ENCODE measurements at places on chromosomes 1 and 21.

- no peak for DNase-seq
Observed at GRCh38 chr1:182207300-182207699, 145.8 kb upstream of the ZNF648 start.

GRCh38 chr21:46111857-46112724, 14.2 kb downstream of the COL6A2 start:
- peak; percentile 12 for DNase-seq

GRCh38 chr1:64895500-64895899, 70.8 kb downstream of the JAK1 start:
- no peak for DNase-seq

DNA sequence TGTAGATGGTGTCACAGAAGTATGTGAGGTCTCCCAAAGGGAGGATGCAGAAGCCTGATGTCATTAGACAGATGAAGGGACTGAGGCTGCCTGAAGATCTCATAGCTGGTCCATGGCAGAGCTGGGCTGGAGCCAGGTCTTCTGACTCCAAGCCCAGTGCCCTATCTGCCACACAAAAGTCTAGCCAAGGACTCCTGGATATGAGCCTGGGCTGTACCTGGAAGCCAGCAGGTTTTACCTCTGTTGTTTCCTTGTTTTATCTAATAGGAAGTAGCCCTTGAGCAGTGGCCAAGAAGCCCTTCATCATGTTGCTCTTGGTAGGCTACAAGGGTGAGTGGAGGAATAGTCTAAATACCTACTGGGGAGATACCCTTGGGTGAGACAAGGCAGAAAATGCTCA, 74.4 kb upstream of the SLC44A3 start:
- no peak for DNase-seq

- peak; percentile 89 for DNase-seq
Observed at GRCh38 chr1:26363549-26364448, 8.8 kb downstream of the ZNF683 start.

DNA sequence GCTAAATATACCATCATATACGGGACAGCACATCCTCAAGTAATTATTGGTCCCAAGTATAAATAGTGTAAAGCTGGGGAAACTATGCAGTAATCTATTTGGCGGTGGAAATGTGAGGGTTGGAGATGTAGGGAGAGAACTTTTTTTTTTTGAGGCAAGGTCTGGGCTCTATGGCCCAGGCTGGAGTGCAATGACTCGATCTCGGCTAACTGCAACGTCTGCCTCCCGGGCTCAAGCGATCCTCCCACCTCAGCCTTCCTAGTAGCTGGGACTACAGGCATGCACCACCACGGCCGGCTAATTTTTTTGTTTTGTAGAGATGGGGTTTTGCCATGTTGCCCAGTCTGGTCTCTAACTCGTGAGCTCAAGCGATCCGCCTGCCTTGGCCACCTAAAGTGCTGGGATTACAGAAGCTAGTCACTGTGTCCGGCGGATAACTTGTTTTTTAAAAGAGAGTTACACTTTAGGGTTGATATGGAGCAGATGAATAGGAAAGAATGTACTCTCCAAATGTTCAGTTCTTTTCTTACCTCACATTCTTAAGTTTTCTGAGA, 1.9 kb downstream of the IFT25 start:
- DNase-seq: no peak

- no peak for DNase-seq
Observed at GRCh38 chr1:194503209-194503608, 1316.8 kb upstream of the B3GALT2 start.

GRCh38 chr1:235821361-235821981, 45.2 kb downstream of the LYST start:
- DNase-seq: no peak

DNA sequence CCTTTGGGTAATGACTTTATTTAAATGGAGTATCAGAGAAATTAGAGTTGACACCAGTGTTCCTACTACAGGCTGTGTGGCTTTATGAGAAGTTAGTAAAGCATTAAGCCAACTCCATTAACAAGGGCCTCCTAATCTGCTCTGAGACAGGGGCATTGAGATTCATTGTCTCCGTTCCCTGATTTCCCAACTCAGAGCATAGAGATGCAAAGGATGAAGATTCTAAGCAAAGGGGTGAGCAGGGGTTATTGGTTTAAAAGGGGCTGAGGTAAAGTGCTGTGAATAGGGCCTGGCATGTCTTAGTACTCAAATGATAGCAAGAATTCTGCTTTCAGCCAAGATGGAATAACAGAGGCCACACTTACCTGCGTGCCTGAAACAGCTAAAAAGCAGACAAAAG, 428.4 kb downstream of the PTPRU start:
- DNase-seq: no peak

DNA sequence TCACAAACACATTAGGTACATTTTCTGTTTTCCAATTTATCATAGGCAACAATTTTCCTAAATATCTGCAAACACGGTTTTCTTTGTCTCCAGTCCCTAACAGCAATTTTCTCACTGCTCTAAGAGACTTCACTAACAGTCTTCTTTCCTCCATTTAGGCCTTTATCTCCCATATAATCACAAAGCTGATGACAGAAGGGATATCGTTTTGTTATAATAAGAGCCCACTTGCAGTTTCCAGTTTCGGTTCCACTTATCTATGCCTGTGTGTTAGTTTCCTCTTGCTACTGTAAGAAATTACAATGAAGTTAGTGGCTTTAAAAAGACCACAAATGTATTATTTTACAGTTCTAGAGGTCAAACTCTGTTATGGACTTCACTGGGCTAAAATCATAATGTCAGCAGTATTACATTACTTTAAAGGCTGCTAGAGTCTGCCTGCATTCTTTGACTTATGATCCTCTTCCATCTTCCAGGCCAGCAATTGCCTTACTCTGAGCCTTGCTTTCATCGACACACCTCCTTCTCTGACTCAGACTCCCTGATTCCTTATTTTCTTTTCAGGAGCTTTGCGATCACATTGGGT, 549.3 kb downstream of the NCAM2 start:
- no peak for DNase-seq

DNA sequence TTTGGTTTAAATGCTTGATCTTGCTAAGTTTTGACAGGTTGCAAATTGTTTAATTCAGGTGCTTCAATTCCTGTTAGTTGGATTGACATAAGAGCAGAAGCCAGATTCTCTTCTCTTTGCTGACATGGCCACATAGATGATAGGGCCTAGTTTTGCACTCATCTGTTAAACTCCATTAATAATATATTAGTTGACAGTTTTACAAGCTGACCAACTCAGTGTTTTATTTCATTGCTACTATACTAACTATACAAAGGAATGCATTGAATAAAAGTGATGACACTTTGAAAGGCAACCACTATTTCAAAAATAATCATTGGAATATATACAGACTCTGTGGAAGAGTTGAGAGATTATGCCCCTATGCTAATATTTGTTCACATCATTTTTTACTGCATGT, 255.6 kb upstream of the DPYD start:
- no peak for DNase-seq

GRCh38 chr1:13813398-13814012, 113.5 kb downstream of the PRDM2 start:
- peak; percentile 63 for DNase-seq

DNA sequence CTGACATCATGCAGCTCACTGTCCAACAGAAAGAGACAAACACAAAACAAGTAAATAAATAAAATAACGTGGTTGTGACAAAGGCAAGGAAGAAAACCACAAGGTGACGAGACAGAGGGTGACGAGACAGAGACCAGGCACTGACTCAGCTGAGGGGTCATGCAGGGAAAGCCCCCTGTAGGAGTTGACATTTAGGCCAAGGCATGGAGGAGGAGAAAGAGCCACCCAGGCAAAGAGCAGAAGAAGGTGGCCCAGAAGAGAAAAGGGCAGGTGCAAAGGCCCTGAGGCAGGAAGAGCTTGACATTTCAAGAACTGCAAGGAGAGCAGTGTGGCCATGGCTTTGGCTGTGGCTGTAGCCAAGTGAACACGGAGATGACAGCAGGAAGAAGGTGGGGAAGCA, 65.1 kb upstream of the ID3 start:
- no peak for DNase-seq

DNA sequence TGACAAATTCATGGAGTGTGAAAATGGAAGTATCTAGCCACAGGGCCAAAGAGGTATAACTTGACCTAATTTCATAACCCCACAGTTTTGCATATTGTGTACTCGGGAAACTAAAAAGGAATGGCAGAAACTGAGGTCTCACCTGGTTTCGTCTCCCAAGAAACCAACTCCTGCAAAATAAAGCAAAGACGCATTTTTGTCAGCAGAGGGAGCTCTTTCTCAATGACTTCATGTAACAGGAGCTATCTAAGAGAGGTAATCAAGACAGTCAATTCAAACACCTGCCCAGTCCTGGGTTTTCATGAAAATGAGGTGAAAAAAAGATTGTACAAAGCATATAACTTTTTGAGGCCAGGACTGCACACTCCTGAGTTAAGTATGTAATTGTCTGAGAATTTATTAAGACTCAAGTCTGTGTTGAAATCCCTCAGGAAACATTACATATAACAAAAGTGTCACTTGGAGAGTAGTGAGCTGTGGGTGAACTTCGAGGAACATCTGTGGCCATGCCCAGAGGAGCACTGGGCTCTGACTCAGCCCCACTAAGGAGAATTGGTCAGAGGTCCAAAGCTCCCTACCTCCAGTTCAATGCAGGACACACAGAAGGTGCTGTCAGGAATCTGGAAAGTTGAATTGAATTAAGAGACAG, 17.6 kb downstream of the FCRL4 start:
- DNase-seq: no peak

DNA sequence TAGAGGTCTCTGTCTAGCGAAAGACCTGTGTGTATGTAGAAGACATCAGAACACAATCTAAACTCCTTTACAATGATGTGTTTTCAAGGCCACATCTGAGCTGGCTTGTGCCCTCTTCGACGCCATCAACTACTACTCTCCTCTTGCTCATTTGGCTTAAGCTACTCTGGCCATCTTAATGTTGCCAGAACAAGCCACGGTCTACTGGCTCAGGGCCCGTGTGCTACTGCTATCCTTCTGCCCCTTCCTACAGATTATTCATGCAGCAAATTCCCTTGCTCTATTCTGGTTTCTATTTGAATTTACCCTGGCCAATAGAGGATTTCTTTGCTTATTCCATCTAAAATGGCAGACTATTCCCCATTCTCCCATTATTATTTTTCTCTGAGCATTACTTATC, 121.7 kb downstream of the ZZZ3 start:
- DNase-seq: no peak

DNA sequence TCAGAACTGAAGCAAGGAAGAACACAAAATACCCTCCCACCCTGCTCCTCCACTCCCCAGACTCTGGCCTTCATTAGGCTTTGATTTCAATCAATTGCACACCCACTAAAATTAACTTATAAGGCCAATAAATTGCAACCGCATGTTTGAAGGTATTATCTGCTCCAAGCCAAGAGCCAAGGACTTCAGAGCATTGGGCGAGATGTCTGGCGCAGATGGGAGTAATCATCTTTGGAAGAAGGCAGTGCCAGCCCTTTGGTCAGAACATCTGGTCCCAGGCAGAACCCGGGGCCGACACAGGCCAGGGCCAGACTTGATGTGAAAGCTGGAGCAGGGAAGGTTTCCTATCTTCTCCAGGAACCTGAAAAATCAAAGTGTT, 60.0 kb downstream of the SLC66A1 start:
- no peak for DNase-seq

- no peak for DNase-seq
Observed at GRCh38 chr1:43366601-43367025, 1.2 kb downstream of the ELOVL1 start.

DNA sequence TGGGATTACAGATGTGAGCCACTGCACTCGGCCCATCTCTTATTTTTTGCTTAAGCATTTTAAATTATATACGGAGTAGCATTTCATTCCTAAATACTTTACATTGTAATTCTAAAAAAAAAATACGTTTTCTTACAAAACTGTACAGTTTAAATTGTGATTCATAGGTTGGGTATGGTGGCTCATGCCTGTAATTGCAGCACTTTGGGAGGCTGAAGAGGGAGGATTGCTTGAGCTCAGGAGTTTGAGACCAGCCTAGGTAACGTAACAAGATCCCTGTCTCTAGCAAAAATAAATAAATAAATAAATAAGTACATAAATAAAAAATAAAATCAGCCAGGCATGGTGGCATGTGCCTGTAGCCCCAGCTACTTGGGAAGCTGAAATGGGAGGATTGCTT, 24.6 kb downstream of the TBCE start:
- no peak for DNase-seq

DNA sequence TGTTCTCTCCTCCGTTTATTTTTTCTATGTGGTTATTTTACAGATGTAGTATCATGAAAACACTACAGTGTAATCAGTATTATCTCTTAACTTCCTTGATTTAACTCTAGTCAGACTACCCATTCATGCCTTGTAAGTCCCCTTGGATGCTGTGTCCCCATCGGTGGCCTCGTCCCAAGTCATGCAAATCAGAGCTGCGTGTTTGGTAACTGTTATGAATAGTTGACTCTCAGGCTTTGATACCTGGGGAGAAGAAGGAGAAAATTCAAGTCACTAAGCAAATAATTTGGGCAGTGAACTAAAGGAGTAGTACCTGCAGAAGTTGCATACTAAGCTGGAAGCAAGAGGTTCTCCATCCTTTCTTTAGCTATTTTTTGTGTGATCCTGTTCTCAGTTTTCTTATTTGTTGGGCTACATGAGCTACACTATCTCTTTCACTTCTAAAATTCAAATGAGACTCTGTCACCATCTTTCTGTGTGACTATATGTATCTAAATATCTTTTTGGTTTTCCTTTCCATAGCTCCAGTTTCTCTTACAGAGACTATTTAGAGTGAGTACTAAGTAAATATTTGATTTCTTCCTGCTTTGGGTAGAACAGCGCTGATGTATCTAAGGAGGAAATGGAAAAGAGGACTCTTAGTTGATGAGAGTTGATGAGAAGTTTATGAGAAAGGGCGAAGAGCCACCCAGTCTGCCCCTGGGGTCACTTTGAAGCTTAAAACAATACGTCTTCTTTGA, 50.9 kb downstream of the VANGL2 start:
- no peak for DNase-seq

Data from activated T-cell treated with anti-CD3 and anti-CD28 coated beads, Interleukin-2, amount 50 U/mL, for 1 hour (primary cell).